Stimulated activated CD4-positive, alpha-beta T cell treated with anti-CD3 and anti-CD28 coated beads, Interleukin-1b, Interleukin-23, amount 100 ng/mL, for 1 hour (primary cell): ENCODE measurements at places on chromosomes 16 and 17.

DNA sequence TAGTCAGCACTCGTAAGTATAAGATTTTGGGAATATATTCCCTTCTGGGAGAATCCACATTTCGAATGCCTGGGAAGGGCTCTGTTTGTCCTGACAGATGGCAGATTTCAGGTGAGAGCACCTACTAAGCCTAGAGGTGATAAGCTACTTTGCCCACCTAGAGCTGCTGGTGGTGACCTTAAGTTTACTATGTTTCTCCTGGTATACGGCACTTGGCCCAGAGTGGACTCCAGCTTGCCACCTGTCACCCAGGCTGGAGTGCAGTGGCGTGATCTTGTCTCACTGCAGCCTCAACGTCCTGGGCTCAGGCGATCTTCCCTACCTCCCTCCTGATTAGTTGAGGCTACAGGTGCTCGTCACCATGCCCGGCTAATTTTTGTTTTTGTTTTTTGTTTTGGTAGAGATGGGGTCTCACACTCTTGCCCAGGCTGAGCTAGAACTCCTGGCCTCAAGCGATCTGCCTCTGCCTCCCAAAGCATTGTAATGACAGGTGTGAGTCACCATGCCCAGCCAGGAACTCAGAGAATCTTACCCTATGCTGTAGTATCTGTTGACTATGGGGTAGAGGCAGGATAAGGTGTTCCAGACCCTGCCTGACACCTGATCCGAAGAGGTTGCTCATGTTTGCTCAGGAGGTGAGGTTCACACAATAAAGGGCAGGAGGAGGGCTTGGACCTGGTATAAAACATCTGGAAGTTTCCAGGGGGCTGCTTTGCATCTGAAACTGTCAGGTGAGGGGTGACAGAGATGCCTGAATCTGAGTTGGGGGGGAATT is at the start of gene ZG16:
TSS of gene ZG16 (plus strand) at position 681 of the 775 bp plus-strand sequence. CDS start 1,011 bp downstream, outside the sequence.
- DNase-seq, result no peak

DNA sequence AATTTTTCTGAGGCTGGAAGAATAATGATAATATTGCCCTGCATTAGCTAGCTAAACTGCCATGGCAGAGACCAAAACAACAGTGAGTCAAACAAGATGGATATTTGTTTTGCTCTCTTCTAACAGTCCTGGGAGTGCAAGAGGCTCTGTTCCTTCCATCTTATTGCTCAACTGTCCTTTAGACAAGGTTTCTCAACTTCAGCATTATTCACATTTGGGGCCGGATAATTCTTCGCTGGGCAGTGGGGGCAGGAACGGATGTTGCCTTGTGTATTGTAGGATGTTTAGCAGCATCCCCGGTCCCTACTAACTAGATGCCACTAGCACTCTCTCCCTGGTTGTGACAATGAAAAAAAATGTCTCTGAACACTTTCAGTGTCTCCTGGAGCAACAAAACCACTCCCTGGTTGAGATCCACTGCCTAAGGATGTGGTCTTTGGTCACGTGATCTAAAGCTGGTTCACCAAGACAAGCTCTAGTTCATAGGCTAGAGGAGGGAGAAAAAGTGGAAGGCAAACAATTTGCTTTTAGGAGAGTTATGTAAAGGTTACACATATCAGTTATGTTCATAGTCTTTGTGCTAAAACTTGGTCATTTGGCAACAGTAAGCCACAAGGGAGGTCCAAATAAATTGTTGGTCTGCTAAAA is 144.4 kb downstream of the PCTP start:
- DNase-seq, result no peak

DNA sequence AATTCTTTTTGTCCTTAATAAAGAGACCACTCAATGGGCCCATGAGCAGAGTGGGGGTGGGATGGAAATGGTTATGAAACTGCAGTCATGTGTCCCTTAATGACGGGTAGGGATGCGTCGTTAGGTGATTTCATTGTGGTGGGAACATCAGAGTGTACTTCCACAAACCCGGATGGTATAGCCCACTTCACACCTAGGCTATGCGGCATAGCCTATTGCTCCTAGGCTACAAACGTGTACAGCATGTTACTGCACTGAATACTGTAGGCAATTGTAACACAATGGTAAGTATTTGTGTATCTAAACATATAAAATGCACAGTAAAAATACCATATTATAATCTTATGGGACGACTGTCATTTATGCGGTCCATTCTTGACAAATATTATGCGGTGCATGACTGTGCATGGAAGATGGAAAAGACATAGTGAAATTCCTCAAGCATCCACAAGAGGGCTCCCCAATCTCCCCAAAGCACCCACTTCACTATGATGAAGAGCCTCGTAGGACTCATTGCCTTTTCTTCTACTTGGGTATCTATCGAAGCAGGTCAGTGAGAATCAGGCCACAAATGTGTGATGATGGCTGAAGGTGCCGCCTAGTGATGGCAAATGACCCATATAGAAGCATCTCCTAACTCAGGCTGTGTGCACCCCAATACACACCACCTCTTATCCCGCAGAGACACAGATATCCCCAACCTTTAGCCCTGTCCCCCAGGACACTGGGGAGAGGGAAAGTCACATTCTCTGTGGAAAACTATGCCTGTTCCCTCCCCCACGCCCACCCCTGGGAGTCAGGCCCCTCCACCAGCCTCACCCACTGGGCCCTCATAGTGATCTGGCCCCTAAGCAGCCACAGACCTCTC is 43.5 kb downstream of the TBX21 start:
- no peak for DNase-seq

DNA sequence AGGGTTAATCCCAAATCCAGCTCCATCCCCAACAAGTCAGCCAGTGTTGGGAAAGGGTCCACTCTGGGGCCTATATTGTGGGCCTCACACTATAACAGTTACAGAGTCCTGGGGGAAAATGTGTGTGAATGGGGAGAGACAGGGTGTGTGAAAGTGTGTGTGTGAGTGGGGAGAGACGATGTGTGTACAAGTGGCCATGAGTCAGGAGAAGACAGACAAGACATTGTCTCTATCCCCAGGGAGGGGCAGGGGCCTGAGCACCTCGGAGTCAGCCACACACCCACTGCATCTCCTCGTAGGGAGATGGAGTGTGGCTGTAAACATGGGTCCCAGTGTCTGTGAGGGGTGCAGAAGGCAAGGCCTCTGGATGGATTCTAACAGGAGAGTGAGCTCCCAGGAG is 2.9 kb downstream of the CRHR1 start:
- no peak for DNase-seq

GRCh38 chr16:78189121-78189520 is 89.7 kb downstream of the WWOX start:
- no peak for DNase-seq

DNA sequence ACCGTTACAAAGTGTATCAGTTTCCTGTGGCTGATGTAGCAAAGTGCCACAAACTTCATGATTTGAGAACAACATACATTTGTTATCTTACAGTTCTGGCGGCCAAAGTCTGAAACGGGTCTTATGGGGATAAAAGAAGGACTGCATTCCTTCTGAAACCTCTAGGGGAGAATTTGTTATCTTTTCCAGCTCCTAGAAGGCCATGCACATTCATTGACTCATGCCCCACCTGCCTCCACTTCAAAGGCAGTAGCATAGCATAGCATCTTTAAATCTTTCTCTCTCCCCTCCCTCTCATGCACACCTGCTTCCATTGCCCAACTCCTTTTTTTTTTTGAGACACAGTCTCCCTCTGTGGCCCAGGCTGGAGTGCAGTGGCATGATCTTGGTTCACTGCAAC is 190.7 kb upstream of the DYNLRB2 start:
- DNase-seq, result no peak

GRCh38 chr17:78257810-78258322 is 26.4 kb downstream of the TMEM235 start:
- no peak for DNase-seq

- peak; percentile 37 for DNase-seq
Measured at GRCh38 chr16:49441366-49441780, 67.8 kb downstream of the C16orf78 start.

DNA sequence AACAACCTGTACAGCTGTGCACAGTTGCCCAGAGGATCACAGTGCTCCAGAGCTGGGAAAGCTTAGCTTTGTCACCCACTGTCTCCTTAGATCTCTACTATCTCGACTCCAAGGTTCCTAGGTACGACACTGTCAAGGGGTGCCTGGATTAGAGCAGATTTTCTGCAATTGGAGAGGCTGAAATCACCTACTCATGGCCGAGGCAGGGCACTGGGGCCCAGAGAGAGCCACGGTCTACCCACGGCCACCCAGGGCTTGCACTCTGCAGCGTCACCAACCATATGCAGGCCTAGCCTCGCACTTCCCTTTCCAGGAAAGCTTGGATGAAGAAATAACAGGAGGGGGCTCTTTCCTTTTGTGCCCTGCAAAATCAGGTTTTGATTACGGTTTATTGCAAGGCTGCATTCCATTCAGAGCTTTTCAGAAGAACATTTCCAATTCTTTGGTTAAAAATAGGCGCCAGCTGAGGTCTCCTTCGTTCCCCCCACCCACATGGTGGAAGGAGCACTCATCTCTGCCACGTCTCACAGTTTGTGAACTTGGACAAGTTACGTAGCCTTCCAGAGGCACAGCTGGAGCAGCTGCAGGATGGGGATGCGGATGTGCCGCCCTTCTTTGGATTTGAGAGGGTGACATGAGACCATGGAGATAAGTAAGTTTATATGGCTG is 80.0 kb downstream of the IRX5 start:
- DNase-seq, result no peak

DNA sequence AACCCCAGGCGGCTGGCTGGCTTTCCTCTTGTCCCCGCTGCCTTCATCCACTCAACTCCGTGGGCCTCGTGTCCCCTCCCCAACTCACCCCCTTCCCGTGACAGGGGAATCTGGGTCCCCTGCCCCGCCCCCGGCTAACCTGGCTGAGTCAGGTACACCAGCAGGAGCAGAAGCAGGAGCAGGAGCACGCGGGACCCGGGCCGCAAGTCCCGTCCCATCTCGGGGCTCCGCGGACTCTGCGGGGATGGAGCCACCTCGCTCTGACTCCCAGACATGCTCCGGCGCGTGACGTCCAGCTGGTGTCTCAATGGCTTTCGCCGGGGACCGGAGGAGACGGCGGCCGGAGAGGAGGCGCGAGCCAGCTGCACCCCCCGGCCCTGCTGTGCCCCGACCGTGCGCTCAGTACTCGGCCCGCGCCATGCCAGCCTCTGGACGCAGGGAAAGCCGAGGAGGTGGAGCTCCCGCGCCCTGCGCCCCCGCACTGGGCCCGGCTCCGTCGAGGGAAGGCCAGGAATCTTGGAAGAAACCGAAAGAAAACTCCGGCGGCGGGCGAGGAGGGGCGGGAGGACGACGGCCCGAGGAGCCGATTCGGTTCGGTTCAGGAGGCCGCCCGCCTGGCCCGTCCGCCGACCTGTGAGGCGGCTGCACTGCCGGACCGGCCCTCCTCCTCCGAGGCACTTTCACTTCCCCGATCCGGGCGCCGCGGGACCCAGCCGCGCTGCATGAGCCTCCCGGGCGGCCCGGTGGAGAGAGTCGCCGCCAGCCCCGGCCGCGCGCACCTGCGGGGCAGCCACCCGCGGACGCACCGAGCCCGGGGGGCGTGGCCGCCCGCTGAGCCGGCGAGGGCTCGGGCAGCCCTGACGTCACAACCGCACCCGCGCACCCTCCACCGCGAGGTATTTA is at the start of the genes CXCL16 and ZMYND15:
TSS of gene CXCL16 (minus strand) at position 807 of the 903 bp plus-strand sequence. CDS start at position 218, 589 bp downstream.
TSS of gene ZMYND15 (plus strand) at position 712 of the 903 bp plus-strand sequence. CDS start 716 bp downstream, outside the sequence.
- DNase-seq, result no peak

DNA sequence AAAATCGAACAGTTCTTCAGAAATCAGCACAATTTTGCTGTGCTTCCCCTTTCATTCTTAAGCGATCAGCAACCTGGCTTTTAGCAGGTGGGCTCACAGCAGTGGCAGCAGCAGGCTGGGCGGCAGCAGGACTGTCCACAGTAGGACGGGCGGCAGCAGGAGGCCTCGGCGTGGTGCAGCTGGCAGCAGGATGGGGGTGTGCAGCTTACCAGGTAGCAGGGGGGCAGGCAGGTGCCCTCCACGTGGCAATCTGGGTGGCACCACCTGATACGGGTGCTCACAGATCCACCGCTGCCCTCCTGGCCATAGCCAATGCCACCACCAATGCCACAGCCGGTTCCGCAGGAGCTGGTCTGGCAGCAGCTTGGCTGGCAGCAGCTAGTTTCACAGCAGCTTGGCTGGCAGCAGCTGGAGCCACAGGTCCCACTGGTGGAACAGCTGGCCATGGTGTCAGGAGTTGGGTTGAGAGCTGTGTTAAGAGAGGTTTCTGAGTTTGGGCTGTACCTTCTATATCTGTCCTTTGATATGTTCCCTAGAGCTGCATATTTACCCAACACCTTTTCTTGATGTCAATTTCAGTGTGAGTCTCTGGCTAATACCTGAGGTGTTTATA is at the start of gene KRTAP1-4:
TSS of gene KRTAP1-4 (minus strand) at position 563 of the 613 bp plus-strand sequence. CDS start at position 446, 117 bp downstream.
- DNase-seq, result no peak

DNA sequence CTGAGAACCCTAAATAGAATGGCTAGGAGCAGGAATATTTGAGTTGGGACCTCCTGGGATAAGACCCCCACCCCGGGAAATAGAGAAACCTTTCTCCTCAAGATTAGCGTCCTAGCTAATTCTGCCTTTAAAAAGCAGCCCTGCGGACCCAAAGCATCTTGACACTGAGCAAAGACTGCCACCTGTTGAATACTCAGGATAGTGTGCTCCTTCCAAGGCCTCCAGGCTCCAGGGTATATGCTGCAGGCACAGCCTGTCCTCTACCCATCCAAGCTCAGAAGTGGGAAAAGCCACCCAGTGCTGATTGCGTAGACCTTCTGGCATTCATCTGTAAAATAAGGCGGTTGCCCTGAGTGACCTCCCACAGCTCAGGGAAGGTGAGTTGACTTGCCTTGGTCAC is 456.2 kb upstream of the DYNLRB2 start:
- no peak for DNase-seq

DNA sequence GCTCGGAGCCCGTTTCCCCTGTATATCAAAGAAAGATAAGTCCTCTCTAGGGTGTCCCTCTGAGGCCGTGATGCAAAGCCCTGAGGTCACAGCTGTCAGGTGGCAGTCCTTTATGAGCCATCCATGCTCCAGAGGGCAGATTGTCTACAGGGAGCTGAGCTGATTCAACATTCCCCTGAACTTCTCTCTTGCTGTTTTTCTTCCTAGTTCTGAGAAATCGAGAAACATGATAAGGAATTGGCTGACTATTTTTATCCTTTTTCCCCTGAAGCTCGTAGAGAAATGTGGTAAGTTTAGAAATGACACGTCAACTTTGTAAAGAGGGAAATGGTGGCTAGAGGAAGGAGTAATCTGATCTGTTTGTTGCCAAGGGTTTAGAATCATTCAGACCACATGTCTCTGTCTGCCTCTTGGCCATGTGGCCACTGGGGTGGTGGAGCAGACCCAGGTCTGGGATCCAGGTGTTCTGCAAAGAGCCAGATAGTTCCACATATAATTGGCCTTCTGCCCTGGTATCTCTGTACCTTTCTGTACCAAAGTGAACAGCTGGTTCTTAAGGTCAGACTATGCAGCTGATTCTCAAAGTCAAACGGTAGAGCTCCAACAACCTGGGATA is 3.5 kb downstream of the CTNS start:
- DNase-seq, result no peak
